Spleen (tissue), 13 donors: ENCODE measurements at places on chromosomes 5 and 9. TPM values are rescaled to one million over a fixed set of nuclear protein-coding genes. Genes with fewer than 3 reads are reported as not detected.

DNA sequence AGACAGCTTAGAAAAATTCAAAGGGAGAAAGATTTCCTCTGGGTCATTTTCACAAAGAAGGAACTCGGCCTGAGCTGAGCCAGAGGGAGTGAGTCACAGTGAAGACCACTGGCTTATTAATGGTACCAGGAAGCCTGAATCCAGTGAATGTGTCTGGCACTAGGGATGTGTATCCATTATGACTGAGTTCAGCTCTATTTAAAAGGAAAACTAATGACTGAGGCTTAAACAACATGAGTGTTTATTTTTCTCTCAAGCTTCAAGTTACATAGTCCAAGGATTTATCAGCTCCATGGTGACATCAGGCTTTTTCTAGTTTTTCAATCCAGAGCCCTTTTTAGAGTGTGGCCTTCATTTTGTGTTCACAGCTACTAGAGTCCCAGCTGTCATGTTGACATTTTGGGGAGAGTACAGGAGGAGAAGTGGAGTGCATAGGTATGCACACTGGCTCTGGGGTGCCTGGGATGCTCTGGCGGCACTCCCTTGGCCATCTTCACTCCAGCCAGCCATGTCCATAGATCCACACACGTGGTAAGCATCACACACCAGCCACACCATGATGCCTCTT is 159.5 kb upstream of the ERCC6L2 start:
- H3K4me3 ChIP-seq = no peak overlapping the region
- no peaks in the 10 kb centered on the region for H3K36me3 ChIP-seq
- no peak overlapping the region for H3K27ac ChIP-seq
- DNase-seq = no peak
- H3K27me3 ChIP-seq = no peaks in the 10 kb centered on the region

DNA sequence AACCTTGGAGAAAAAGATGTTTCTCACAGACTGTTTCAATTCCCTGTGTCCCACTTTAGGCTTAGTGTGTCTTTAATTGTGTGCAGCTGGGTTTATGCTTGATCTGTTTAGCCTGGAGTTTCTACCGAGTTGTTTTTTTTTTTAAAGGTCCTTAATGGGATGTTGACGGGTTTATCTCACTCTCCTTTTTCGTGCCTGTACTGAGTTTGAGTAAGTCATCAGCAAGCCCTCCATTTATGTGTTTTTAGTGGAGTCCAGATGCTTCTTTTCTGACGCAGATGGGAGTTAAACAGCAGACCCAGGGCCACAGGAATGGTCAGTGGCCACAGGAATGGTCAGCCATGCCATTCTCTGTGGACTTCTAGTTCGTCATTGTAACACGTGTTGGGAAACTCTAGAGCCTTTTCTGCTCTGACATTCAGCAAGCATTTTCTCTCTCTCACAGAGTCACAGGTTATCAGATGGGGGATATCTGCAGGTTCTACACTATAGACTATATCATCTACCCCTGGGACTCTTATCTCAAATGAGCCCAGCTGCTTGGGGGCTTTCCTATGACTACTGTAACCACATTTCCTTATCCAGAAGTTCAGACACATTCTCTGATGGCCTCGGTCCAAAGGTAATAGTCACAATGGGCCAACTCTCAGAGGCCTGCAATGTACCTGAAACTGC is 190.5 kb downstream of the TTLL11 start:
- no peak overlapping the region for H3K27ac ChIP-seq
- H3K4me1 ChIP-seq = peaks cover 5% of the 10 kb centered on the region
- H3K27me3 ChIP-seq = no peaks in the 10 kb centered on the region
- H3K36me3 ChIP-seq = no peaks in the 10 kb centered on the region

DNA sequence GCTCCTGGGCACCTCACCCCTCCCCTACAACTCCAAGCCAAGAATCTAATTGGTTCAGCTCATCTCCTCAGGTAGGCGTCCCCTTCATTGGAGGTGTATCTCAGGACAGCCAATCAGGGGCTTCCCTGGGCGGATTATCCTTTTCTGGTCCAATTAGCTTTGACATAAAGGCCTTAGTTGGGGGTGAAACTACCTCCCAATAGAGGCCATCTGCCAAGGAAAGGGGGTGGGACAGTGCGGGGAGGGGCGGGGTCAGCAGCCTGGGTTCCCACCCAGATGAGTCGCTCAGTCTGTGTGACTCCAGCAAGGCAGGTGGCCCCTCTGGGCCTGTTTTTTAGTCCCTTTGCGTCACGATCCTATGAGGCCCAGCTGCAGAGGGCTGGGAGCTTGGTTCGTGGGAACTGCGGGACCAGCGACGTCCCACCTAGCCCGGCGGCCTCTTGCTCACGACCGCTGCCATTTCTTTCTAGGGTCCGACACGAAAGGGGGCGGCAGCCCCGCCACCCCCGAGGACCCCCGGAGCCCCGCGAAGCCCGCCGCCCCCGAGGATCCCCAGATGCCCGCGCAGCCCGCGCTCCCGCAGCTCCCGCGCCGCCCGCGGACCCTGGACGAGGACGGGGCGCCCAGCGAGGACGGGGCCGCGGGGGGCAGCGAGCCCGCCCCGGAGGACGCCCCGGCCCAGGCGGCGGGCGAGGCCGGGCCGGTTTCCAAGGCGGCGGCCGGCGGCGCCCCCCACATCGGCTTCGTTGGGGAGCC is 8.9 kb downstream of the PRRT1B start:
- H3K27me3 ChIP-seq = peaks cover 49% of the 10 kb centered on the region
- H3K27ac ChIP-seq = no peak overlapping the region

MORN5 gene
- polyA plus RNA-seq = not detected

DNA sequence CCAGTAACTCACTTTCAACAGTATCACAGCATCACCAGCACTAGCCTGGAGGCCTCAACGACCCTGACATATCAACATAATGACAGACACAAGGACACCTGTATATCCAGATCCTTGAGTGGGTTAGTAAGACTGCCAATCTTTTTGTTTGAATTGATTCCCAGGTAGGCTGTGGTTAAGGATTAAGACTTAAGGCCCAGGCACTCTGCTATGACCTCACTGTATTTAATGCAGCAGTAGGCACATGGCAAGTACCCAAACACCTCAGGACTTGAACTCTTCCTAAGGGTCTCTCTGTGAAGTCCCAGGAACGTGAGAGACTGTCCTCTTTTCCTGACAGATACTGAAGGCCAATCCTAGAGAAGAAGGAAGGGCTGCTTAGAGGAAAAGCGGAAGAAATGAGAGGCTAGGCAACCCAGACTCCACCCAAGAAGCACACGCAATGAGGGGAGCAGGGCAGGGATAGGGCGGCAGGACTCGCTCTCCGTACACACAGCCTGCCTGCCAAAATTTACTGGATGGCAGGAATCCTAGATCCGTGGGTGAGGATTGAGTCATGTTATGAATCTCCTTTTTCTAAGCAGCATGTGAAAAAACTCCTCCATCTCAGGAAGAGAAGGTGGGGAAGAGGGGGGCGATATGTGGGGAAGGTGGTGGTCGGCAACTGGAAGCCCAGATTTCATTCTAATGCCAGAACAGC is 93.4 kb downstream of the SIL1 start:
- no peaks in the 10 kb centered on the region for H3K36me3 ChIP-seq
- no peak overlapping the region for H3K4me3 ChIP-seq
- H3K27me3 ChIP-seq = no peaks in the 10 kb centered on the region
- H3K4me1 ChIP-seq = no peaks in the 10 kb centered on the region
- no peak for DNase-seq

GRCh38 chr9:89593727-89594427 is 10.9 kb upstream of the GADD45G start:
- H3K4me3 ChIP-seq = no peak overlapping the region
- DNase-seq = peak; percentile 82
- no peak overlapping the region for H3K27ac ChIP-seq
- no peaks in the 10 kb centered on the region for H3K36me3 ChIP-seq
- no peaks in the 10 kb centered on the region for H3K4me1 ChIP-seq

- H3K27ac ChIP-seq = no peak overlapping the region
- no peak overlapping the region for H3K4me3 ChIP-seq
- H3K27me3 ChIP-seq = no peaks in the 10 kb centered on the region
These were observed 35.9 kb downstream of the APTX start for GRCh38 chr9:32965566-32965965.

LMX1B gene
- polyA plus RNA-seq = not detected
